ENCODE measurements at places on chromosomes 12 and 14.
A peak's percentile ranks its signal among the peaks of the same experiment; 100 is the strongest.

DNA sequence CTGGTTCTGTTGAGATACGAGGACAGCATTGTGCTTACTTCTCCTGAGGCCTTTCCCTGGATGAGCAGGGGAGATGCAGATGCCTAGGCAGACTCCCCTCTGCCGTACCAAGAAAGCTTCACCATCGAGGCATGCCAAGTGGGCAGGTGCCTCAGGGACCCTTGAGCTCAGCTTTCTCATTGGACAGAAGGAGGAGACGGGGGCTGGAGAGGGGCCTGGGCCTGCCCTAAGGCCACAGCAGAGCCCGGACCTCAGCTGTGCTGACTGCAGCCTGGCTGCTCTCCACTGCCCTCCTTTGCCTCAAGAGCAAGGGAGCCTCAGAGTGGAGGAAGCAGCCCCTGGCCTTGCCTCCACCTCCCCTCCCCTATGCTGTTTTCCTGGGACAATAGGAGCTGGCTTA, 23.4 kb downstream of the SERPINA1 start:
- DNase-seq, result no peak

DNA sequence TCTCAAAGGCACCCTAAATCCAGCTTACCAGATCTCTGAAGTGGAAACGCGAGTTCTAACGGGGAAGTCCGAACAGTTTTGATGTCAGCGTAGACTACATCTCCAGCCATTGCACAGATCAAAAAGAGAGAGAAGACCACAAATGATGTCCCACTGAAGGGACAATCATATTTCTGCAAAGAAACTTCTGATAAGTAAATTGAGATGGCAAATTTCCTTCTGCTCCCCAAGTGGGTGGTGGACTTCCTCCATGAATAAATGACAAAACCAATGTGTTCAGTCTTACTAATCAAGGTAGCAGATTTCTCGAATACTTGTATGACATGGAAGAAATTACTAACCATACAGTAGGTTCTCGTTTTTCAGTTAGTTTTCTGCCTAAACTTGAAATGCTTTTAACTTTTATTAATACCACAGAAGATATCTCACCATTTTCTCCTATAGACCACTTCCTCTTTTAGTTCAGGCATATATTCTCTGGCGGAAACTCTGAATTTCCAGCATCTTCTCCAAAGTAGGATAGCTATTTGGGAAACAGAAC, at the start of gene CLECL1:
TSS of gene CLECL1 (minus strand) at position 177 of the 541 bp plus-strand sequence.
- DNase-seq, result no peak

GRCh38 chr12:3200814-3201233, 123.6 kb downstream of the TSPAN9 start:
- no peak for DNase-seq

DNA sequence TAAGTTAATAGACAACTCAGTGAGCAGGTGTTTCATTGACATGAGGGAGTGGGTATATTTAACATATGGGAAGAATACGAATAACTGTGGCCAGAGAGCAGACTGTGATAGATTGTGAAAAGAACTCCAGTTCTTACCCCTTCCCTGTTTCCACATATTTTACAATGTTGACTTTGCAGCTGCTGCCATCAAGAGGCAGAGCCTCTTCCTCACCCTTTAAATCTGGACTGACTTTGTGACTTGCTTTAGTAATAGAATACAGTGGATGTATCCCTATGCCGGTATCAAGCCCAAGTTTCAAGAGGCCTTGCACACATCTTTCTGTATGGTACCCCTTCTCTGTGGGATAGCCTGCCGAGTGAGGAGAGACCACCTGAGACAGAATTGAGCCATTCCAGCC, 356.7 kb downstream of the ETNK1 start:
- DNase-seq, result no peak

DNA sequence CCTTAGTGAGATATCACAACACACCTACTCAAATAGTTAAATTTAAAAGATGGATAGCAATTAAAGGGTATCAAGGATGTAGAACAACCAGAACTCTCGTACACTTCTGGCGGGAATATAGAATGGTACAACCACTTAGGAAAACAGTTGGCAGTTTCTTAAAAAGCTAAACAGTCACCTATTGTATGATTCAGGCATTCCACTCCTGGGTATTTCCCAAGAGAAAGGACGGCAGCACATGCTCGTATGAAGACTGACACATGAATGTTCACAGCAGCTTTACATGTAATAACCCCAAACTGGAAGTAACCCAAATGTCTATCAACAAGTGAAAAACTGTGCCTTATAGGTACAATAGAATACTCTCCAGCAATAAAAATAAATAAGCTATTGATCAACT, 465.2 kb downstream of the VRK1 start:
- DNase-seq, result no peak

GRCh38 chr12:107091989-107092641, 1.2 kb downstream of the CRY1 start:
- DNase-seq, result no peak

GRCh38 chr12:131132118-131132892, 178.6 kb downstream of the ADGRD1 start:
- DNase-seq, result peak; percentile 72

GRCh38 chr12:122729583-122730214, 945 bp downstream of the HCAR1 start:
- DNase-seq, result no peak

DNA sequence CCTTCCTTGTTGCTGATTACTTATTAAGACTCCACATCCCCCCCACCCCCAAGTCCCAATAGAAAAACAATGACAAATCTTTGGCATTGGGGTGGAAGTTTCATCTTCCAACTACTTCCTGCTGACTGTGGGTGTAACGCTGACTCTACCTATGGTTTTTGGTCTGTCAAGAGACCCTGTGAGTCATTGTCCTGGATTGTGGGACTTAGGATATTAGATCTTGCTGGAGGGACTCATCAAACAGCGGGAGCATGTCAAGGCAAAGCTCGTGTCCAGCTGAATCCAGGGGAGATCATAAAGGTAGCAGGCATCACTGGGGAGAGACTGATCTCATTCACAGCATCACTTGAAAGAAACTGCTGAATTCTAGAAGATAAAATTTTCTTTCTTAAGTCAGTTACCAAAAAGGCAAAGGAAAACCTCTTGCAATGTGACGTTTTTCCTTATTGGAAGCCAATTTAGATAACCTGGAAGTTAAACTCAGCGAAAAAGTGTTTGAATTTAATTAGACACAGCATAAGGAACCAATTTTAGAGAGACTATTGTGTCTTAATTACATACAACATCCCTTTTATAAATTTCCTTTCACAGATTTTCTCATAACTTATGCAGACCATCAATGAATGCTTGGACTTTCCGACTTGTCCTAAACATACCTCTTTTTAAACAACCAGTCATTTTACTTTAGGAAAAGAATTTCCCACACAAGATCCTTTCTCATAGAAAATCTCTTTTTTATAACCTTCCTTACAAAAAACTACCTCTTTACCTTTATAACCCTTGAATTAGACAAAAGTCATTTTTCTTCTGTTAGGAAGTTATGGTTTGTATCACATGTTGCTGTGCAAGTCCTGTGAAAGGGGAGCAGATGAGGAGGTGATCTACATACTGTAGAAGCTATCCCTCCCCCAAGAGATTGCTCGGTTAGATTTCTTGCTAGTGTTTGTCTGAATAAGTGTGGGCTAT, 94.6 kb upstream of the SCAF11 start:
- DNase-seq, result no peak

- DNase-seq, result no peak
These were observed 36.6 kb downstream of the TMX1 start for GRCh38 chr14:51276605-51277004.

- DNase-seq, result no peak
These were observed 33.5 kb downstream of the SLC25A21 start for GRCh38 chr14:37138898-37139297.

DNA sequence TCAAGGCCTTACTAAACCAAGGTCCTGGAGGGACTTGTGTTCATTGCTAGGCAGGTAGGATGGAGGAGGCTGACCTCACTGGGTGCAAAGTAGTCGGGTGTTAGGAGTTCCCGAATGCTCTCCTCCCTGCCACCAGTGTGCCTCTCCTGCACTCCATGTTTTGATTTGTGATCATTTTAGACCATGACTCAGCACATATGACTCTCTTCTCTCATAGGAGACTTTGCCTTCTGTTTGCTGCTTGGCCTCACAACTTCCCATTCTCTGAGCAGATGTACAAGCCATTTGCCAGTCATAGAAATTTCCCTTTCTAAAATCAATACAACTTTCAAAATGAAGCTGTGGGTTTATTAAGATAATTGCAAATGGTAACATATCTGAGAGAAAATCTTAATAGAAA, 46.6 kb upstream of the LRIG3 start:
- no peak for DNase-seq

GRCh38 chr12:83074358-83074894, 387.7 kb downstream of the TMTC2 start:
- DNase-seq, result no peak

DNA sequence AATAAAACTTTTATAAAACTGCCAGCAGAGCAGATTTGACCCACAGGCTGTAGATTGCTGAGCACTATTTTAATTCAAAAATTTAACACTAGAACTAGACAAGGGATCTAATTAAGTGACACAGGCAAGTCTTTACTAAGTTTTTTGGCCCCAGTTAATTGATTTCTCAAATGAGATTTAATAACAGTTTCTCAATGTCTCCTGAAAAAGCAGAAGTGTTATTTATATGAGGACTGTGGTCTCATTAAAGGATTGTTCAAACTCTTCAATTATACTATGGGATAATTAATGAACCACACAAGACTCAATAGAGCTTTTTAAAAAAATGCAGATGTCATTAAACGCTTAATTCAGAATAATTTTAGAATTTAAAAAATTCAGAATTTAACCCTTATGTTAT, 1.9 kb downstream of the HEATR5A start:
- no peak for DNase-seq

GRCh38 chr12:9099552-9100190, 16.0 kb downstream of the A2M start:
- no peak for DNase-seq

GRCh38 chr12:60251091-60251490, 655.3 kb downstream of the SLC16A7 start:
- no peak for DNase-seq

GRCh38 chr12:131085125-131085815, 131.6 kb downstream of the ADGRD1 start:
- no peak for DNase-seq

DNA sequence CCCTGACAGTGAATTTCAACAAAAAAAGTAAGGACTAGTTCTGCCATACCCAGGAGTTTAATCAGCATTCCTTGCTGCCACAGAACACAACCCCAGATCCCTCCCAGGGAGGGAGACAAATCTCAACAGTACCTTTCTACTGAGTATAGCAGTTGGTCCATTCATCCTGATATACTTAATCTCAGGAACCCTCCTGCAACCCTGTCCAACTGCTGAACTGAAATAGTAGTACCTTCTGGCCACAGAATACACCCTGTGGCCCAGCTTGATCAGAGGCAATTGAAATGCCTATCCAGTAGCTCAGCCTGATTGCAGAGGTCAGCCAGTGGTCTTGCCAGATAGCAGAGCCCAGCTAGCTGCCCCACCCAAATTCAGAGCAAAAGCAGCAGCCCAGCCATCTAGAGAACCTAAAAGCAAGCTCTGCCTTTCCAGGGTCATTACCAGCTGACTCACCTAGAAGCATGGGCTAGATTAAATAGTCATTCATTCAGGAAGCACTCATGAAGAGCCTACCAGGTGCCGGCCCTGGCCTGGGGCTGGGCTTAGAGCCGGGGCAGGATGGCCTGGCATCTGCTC, 40.0 kb upstream of the RHOJ start:
- DNase-seq, result no peak

- DNase-seq, result no peak
These were observed 621.9 kb downstream of the LRFN5 start for GRCh38 chr14:42228611-42229010.

GRCh38 chr12:75364919-75365318, 26.0 kb upstream of the GLIPR1L2 start:
- no peak for DNase-seq

DNA sequence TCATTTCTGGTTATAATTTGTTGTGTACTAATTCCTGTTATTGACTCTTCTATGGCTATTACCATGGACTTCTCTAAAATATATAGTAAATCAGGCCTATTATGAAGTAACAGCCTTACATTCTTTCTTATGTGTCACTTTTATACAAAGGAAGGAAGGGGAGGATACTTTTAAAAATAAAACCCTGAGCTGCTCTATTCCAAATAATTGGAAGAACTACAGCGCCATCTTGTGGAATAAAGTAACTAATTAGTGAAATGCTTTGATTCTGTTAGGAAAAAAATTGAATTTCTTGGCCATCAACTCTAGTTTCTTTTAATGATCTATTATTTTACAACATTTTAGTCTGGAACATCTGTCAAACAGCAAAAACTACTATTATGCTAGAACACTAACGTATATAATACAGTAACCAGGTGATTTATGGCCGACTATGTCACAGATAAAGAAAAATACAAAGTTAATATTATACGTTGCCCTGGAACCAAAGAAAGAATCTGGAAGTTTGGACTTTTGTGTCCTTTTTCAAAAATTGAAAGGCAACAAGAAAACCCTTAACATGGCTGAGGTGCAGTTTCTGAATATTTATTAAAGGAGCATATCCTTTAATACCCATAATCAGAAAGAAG, 55.0 kb upstream of the NELL2 start:
- DNase-seq, result no peak

DNA sequence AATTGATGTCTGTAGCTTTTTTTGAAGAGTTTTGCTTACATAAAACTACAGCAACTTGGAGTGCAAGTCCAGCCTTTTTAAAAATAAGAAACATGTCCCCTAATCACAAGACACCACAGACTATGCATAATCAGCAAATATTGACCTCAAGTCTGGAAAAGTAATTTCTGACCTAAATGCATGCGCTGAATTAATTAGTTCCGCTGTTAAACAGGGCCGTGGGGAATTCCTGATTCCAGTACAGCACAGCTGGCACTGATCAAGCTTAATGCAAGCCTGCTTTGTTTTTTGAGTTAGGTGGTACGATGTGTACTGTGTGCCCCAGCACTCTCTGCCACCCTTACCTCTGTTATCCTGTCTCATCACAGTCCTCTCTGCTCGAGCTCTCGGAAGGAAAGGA, 9.2 kb downstream of the MLH3 start:
- DNase-seq, result no peak

DNA sequence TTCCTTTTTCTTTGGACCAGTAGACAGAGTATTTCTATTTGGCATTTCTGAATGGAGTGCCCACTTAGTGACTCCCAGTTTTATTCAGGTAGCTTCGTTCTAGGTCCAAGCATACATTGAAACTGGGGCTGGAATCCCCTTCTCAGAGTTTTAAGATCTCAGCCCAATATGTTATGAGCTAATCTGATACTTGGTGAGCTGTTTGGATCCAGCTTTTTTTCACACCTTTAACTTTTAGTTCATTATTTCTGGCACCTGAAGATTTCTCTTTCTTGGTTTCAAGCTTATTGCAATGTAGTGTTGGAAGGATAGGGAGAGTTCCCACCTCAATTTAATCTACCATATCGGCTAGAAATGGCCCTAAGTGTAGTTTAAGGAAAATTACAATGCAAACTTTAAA, 53.5 kb upstream of the CCDC198 start:
- no peak for DNase-seq

DNA sequence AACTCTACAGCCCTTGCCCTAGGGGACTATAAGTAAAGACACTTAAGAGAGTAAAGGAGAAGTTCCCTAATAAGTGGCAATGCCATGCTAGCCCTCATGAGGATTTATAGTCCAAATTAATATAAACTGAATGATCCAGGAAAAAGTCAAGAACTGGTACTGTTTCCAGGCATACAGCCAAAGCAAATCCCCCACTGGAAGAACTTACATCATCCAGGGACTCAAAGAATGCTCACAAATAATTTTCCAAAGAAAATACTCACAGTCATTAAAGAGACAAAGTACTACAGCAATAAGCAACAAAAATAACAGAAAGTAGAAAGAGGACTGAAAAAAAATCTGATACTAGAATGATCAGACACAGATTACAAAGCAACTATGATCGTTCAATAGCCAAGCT, 79.7 kb upstream of the RAP1B start:
- DNase-seq, result no peak
